ENCODE measurements at places on chromosomes 3 and 15. TPM values are rescaled to one million over a fixed set of nuclear protein-coding genes. Genes with fewer than 3 reads are reported as not detected.

GRCh38 chr3:184696697-184697096, 15.2 kb downstream of the MAGEF1 start:
- no peak for DNase-seq
- H3K27ac ChIP-seq = no peak overlapping the region
- no peak overlapping the region for H3K4me3 ChIP-seq
- no peaks in the 10 kb centered on the region for H3K36me3 ChIP-seq
- H3K27me3 ChIP-seq = no peaks in the 10 kb centered on the region

The PSTPIP1 gene
- 16.0 TPM for total RNA-seq

DNA sequence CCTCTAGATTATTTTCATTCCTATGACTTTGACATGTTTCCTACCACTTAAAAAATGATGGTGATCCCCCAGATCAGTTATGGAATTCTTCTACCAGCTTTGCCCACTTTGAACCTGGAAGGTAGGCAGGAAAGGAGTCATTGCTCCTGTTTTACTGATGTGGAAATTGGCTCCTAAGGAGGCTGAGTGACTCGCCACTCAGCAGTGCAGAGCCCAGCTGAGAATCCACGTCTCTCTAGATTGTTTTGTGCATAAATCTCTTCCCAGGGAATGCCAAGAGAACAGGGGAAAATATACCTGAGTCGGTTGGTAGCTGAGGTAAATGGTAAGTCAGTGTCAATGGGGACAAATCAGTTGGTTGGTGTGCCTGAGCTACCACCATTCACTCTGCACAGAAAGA, 4.7 kb downstream of the LTF start:
- no peaks in the 10 kb centered on the region for H3K36me3 ChIP-seq
- peaks cover 10% of the 10 kb centered on the region for H3K4me1 ChIP-seq
- DNase-seq = no peak
- peaks cover 23% of the 10 kb centered on the region for H3K27me3 ChIP-seq
- H3K4me3 ChIP-seq = no peak overlapping the region

The ANKRD63 gene
- not detected for total RNA-seq

DNA sequence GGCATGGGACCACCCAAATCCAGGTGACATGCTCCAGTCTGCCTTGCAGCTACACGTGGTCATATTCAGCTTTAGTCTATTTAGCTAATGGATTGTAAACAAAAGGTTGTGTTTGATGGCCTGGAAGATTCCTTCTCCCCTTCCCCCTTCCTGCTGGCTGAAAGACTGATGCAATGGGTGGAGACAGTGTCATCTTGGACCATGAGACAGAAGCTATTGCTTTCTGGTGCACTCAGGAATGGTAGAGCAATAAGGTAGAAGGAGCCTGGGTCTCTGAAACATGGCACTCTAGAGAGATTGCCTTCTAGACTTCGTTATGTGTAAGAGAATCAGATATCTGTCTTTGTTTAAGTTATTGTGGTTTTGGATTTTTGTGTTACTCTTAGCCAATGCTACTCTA, 25.7 kb upstream of the PTX3 start:
- no peaks in the 10 kb centered on the region for H3K4me1 ChIP-seq
- no peak overlapping the region for H3K27ac ChIP-seq
- DNase-seq = no peak
- H3K36me3 ChIP-seq = no peaks in the 10 kb centered on the region
- no peaks in the 10 kb centered on the region for H3K27me3 ChIP-seq
- no peak overlapping the region for H3K4me3 ChIP-seq

- H3K27ac ChIP-seq = no peak overlapping the region
- no peaks in the 10 kb centered on the region for H3K27me3 ChIP-seq
- no peak overlapping the region for H3K4me3 ChIP-seq
- no peak for DNase-seq
- H3K36me3 ChIP-seq = peaks cover 85% of the 10 kb centered on the region
- no peaks in the 10 kb centered on the region for H3K4me1 ChIP-seq
These were observed 28.2 kb downstream of the EOGT start for GRCh38 chr3:68985146-68985790.

Measured in upper lobe of right lung (tissue), 1 donor.